Posterior cingulate gyrus (tissue), 11 donors: ENCODE measurements at places on chromosomes 7 and 10.

GRCh38 chr10:33155720-33156638 is 178.5 kb downstream of the NRP1 start:
- no peak for DNase-seq

DNA sequence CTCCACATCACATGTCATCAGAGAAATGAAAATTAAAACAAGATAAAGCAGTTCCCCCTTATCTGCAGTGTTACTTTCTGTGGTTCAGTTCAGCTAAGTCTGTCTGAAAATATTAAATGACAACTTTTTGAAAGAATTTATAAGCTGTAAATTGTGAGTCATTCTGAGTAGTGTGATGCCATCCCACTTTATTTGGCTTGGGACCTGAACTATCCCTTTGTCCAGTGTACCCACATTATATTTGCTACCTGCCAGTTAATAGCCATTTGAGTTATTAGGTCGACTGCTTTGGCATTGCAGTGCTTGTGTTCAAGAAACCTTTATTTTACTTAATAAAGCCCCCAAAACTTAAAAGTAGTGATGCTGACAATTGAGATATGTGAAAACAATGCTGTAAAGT is 804.2 kb downstream of the ANKRD7 start:
- DNase-seq = no peak

GRCh38 chr7:22876986-22877729 is 54.5 kb upstream of the TOMM7 start:
- DNase-seq = no peak

DNA sequence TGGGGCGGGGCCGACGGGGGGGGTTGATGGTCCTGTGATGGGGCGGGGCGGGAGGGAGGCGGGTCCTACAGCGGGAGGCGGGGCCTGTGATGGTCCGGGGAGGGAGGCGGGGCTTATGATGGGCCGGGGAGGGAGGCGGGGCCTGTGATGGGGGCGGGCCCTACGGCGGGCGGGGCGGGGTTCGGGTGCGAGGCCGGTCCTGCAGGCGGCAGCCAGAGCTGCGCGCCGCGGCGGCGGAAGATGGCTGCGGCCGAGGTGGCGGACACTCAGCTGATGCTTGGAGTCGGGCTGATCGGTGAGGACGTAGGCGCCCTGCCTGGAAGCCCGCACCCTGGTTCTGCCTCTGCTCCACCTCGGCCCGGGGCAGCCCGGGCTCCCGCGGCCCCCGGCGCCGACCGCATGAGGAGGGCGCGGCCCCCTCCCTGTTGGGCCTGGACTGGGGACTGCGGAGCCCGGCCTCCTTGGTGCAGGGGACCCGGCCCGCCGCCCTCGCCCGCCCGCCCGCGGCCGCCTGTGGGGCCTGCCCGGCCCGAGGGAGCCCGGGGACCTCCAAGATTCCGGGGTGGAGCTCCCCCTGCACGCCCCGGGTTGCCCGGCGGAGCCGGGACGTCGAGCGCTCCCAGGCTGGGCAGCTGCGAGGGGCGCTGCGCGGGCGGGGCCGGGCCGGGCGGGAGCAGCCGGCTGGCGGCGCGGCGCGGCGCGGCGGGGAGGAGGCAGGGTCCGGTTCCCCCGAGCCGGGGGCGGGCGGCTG is at the start of gene DENND10:
DENND10 (plus strand) TSS at position 211 of the 751 bp plus-strand sequence; CDS start at position 241, 30 bp downstream.
- peak; percentile 79 for DNase-seq

DNA sequence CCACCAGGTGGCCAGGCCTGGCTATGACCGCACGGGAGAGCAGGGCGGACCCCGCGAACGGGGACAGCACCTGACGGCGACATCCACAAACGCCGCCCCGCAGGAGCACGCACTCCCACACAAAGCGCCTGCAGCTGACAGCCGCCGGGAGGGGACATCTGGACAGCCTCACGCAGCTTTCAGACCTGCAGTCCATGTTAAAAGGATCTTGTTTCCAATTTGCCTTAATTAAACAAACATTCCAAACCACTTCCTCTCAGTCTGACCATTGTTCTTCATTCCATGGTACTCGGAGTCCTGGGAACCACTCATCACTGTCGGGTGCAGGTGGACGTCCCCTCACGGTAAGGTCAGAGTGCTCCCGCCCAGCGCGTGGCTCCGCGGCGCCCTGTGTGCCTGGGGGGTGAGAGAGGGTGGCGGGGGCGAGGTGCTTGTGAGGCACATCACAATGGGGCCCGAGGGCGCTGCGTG is 5.9 kb upstream of the GPER1 start:
- no peak for DNase-seq

DNA sequence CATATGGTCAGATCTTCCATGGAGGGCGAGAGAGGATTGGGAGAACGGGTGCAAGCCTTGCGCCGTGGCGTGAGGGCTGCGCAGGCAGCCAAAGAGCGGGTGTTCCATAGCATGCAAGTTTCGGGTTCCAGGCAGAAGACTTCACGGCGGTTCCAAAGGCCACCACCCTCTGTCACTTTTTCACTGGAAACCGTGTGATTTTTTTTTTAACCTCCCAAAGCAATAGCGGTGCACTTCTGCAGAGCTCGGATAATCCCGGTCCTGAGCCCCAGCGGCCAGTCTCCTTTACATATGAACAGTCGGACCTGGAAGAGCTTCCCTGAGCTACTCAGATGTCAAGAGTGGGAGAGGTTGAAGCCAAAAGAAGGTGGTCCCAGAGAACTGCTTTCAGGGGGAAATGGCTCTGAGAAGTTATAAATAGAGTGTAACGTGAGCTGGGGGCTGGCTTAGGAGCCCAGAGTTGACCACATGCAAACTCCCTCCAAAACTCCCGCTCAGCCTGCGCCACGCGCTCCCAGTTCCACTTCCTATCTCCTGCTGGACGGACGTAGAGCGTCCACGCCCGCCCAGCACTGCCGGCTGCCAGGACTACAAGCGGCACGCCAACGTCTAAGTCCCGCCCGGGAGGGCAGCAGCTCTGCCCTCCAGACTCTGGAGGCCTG is at the start of gene MEOX2:
MEOX2 (minus strand) TSS at position 389 of the 662 bp plus-strand sequence; CDS start at position 108, 281 bp downstream.
- no peak for DNase-seq

DNA sequence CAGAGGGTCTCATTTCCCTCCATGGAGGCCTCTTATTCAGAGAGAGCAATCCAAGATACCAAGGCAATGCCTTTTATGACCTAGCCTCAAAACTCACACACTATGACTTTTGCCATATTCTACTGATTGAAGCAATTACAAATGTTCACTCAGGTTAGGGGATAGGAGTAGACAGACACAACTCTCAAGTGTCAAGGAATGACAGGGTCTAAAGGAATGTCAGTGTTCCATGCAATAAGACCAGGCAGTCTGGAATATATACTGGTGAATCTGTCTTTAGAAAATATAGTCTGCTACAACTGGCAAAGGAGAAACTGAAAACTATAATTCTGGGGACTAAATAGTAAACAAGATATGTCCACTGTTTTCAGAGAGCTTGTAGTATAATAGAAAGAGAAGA is 283.9 kb downstream of the PRKG1 start:
- DNase-seq = no peak

GRCh38 chr10:76491216-76491615 is 1059.8 kb downstream of the LRMDA start:
- no peak for DNase-seq

DNA sequence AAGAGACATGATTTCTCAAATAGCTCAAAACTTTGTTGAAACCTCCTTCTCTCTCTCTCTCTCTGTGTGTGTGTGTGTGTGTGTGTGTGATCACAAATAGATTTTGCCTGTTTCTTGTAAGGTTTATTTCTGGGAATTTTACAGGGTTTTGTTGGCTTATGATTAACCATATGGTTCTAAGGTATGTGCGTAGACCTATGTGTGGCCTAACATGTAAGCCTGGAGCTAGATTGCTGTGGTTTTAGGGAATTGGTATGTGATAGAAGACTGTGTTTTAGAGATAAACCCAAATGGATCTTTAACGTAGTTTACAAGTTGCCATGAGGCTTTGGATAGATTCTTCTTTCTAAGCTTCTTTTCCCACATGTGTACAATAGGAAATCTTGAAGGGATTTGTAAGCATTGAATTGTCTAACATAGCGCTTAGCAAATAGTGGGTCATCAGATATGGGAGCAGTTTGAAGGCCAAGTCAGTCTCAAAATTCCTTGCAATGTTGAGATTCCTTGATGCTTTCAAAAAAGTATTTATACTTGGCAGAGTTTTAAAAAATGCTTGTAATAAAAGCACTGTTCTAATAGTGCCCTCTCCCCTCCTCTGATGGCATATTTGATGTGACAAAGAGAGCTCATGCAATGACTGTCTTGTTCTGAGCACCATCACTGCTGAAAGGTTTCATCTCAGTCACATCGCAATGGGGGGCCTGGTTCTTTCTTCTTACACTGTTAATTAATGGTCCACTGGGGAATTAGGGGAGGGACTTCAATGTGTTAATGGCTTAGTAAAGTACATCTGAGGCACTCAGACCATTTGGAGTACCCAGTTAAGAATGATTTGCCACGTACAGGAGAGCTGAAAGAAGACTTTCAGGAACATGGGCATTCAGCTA is 118.2 kb downstream of the SNX10 start:
- no peak for DNase-seq

DNA sequence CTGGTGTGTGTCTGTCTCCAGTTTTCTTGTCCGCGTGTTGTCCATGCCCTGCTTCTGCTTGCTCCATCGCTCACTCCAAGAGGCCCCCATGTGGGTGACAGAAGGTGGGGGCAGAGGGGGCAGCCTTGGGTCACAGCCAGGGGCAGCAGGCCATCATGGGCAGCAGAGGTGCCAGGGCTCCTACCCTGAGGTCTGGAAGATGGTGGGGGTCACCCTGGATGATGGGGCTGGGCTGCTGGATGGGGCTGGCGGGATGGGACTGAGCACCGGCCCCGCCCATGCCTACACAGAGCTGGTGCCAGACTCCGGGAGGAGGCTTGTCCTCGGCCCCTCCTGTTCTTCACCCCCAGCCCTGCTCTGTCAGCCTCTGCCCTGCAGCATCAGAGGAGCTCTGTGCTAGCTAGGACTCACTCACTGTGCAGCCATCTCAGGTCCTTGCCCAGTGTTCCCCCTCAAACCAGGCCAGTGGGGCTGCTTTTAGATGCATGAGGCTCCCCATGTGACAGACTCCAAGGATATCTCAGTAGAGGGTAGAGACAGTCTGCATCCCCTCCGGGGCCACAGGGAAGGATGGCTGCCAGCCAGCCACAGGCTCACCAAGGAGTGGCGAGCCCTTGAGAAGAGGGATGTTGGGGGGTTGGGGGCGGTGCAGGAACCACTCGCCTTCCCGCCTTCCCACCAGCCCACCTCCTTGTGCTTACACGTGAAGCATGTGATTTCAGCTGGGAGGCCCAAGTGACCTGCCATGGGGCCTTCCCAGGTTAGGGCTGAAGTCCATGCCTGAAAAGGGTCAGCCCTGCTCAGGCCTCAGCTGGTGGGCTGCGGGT is 35.5 kb upstream of the PPIF start:
- peak; percentile 33 for DNase-seq

- DNase-seq = no peak
Measured at GRCh38 chr10:101055411-101055810, 6.4 kb upstream of the KAZALD1 start.

GRCh38 chr7:19869979-19870378 is 96.6 kb upstream of the TMEM196 start:
- DNase-seq = no peak

DNA sequence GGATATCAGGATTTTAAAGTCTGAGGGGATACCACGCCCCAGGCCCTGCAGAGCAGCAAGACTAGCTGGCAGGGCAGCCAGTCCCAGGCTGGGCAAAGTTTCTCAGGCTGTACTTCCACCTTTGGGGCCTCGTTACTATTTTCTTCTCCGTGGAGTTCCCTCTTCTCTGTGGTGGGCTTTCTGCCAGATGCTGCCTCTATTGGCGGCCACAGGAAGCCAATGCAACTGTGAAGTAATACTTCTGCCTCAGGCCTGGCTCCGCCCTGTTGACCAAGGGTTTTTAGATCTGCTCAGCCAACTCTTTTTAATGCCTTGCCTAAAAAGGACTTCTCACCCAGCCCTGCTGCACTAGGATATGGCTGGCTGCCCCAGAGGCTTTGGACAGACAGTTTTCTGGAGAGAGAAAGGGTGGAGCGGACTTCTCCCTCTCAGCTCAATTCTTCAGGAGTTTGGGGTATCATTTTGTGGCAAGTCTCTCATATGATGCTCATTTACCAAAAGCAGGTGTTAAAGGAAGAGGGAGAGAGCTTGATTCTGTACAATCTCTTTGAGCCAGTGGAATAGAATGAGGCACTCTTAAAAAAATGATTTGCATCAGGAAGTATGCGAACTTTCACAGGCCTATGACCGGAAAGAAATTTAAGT is 67.4 kb downstream of the HHEX start:
- DNase-seq = peak; percentile 26

GRCh38 chr10:102476466-102477141 is 25.3 kb upstream of the C10orf95 start:
- DNase-seq = no peak

GRCh38 chr10:126080879-126081411 is 184.6 kb downstream of the FANK1 start:
- DNase-seq = no peak

DNA sequence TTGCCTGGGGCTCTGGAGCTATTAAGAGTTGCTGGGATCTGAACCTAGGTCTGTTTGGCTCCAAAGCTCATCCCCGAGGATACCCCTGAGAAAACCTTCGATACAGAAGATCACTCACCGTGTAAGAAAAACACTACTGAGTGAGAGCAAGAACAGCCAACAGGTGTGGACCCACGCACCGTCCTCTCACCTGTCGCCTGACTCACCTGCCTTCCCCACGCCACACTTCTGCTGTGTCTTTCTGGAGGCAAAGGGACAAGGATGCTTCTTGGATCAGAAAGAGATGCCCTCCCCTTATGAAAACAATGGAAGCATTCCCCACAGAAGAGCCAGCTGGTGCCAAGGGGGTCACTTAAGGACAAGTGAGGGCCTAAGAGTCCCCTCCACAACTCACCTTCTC is 46.7 kb downstream of the COL13A1 start:
- DNase-seq = no peak

DNA sequence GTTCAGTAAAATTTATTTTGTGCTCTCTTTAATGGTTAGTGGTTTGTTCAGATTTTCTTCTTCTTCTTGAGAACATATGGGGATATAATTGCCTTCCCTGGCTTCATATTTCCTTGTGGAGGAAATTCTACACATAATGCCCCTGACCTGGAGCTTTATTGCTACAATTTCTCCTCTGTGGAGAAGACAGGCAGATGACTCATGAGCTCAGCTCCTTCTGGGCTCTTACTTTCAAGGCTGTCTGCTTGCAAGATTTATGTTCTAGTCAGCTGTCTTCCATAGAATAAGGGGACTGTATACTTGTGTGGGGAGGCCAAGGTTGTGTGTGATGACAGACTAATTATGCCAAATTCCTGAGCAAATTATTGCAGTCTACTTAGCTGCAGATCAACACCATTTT is 1.6 kb downstream of the LRRD1 start:
- DNase-seq = no peak

- no peak for DNase-seq
Measured at GRCh38 chr10:30247704-30248103, 101.4 kb downstream of the MTPAP start.

DNA sequence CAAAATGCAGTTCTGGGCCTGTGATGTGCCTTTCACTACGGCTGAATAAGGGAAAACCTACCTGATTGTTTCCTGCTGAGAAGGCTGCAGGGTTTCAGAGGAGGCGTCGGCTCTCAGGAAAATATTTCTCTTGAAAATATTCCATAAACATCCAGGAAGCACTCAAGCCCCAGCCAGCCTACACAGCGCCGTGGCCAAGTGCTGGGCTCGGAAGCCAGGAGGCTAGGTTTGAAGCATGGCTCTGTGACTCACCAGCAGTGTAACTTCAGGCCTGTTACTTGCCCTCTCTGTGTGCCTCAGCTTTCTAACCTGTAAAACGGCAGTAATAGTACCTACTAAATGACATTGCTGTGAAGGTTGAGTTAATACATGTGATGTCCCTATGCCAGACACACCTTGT is 399.1 kb downstream of the GATA3 start:
- DNase-seq = no peak

GRCh38 chr10:35335133-35336083 is 901 bp upstream of the CCNY start:
- DNase-seq = no peak
